ENCODE measurements at places on chromosomes 6 and 20.
A peak's percentile ranks its signal among the peaks of the same experiment; 100 is the strongest.

DNA sequence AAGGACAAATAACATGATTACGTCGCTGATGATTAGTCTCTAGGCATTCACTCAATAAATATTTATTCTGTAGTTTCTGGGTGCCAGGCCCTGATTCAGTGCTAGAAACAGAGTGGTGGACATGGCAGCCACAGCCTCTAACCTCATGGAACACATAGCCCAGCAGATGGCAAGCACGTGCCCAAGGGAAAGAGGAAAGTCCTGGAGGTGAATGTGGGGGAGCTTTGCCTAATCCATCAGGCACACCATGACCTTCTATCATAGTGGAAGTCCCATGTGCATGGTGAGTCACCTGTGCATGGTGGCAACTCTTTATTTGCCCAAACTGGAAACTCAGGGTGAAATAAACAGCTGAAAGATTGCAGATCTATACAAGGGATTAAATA, 143.0 kb upstream of the TNFAIP3 start:
- no peak for DNase-seq

DNA sequence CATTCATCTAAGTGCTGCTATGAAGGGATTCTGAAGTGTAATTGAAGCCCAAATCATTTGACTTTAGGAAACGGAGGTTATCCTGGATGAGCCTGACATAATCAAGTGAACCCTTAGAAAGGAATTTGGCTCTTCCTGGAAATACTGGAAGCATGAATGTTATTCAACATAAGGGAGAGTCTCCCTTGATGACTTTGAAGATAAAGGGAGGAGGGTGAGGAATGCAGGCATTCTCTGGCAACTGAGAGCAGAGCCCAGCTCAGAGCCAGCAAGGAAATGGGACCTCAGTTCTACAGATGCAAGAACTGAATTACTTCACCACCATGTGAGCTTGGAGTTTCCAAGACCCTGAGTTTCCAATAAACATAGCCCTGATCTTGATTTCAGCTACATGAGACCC, 168.2 kb downstream of the DLL1 start:
- no peak for DNase-seq

DNA sequence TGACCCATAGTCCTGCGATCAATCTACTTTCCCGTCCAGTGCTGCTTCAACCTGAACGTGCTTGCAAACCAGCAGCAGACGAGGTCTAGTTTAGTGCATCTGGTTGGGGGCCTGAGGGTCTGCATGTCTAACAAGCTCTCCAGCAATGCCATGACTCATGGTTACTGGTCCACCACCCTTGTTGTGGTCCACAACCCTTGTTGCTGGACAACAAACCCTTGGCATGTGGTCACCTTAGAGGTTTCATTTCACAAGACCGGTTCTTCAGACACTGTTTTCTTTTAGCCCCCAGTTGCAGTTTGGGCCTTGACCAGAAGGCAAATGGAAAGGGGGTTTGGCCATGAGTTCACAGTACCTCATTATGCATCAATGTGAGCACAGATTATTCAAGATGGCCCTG, 424.8 kb downstream of the QKI start:
- DNase-seq, result no peak

- no peak for DNase-seq
These were observed 402.7 kb downstream of the TAF4 start for GRCh38 chr20:61662968-61663331.

- DNase-seq, result no peak
These were observed 411.2 kb upstream of the SPTLC3 start for GRCh38 chr20:12597551-12597950.

GRCh38 chr20:13478366-13478765, 160.4 kb downstream of the TASP1 start:
- DNase-seq, result no peak

- no peak for DNase-seq
These were observed 18.2 kb downstream of the VTA1 start for GRCh38 chr6:142165227-142165626.

GRCh38 chr6:3962291-3963280, 113.4 kb downstream of the FAM50B start:
- DNase-seq, result peak; percentile 84

DNA sequence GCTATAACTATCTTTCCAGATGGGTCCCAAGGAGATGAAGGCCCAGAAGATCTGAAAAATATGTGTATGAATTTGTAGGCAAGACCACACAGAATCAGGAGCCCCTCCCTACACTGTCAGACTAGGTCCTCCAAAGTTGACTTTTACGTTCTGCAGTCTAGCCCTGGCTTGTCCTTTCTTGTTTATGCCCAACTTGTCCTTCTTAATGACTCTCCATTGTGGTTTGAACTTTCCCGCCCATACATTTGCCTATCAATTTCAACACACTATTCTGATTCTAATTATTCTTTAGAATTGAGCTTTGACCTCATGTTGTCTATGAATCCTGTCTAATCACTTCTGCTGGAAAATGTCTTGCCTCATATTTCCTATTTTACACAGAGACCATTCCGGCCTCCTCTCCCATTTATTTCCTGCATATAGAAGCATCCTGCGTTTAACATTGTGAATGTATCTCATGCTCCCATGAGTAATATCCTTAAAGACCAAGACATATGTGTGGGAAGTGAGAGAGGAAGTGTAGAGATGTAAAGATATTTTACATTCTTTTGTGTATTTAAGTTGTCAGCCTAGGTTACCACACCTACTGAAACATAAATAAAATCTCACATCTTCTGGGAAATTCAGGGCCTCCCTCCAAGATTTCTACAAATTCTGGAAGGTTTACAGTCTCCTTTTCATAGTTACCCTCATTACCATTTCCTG, 348.3 kb downstream of the BCKDHB start:
- peak; percentile 55 for DNase-seq

GRCh38 chr20:3661060-3661813, 2.0 kb downstream of the GFRA4 start:
- DNase-seq, result no peak

GRCh38 chr6:118187568-118188164, 280.6 kb downstream of the SLC35F1 start:
- DNase-seq, result peak; percentile 15

DNA sequence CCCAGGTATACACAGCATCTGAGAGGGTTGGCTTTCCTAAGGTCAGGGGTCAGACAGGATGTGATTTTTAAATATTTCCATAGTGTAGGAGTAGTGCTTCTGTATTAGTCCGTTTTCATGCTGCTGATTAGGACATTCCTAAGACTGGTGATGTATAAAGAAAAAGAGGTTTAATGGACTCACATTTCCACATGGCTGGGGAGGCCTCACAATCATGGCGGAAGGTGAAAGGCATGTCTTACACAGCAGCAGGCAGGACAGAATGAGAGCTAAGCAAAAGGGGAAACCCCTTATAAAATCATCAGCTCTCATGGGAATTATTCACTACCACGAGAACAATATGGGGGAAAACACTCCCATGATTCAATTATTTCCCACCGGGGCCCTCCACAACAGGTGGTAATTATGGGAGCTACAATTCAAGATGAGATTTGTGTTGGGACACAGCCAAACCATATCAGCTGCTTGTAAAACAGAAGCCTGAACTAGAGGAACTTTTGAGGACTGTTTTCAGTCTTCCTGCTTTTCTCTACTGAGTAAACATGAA, 91.0 kb upstream of the MEI4 start:
- no peak for DNase-seq

GRCh38 chr20:45823949-45824835, 2.9 kb downstream of the TNNC2 start:
- DNase-seq, result peak; percentile 42

DNA sequence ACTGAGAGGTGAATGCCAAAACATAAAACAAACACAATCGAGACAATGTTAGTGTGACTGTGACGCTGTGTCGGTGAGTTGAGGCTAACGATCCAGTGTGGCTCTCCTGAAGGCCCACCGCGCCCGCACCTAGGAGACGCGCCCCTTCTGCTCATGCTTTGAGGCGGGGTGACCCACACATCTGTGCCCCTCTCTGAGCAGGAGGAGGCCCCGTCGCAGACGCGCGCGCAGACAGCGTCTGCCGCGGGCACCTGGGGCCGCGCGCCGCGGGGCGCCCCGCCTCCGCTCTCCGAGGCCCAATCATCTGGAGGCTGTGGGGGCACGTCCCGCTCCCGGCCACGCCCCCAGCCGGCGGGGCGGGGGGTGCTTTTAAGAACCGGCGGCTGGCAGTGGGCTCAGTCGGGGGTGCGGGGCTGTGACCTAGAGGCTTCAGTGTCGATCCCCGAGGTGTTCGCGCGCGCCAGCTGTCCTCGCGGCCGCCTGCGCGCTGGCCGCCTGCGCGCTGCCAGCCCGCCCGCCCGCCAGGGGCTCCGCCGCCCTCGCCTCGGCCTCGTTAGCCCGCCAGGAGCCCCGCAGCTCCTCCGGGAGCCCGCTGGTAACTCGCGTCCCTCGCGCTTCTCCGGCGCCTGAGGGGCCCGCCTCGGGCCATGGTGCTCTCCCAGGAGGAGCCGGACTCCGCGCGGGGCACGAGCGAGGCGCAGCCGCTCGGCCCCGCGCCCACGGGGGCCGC, at the start of gene SLC16A10:
Gene SLC16A10 (plus strand): TSS at position 398 of the 730 bp plus-strand sequence. CDS start 250 bp downstream, at position 648.
- DNase-seq, result peak; percentile 27

DNA sequence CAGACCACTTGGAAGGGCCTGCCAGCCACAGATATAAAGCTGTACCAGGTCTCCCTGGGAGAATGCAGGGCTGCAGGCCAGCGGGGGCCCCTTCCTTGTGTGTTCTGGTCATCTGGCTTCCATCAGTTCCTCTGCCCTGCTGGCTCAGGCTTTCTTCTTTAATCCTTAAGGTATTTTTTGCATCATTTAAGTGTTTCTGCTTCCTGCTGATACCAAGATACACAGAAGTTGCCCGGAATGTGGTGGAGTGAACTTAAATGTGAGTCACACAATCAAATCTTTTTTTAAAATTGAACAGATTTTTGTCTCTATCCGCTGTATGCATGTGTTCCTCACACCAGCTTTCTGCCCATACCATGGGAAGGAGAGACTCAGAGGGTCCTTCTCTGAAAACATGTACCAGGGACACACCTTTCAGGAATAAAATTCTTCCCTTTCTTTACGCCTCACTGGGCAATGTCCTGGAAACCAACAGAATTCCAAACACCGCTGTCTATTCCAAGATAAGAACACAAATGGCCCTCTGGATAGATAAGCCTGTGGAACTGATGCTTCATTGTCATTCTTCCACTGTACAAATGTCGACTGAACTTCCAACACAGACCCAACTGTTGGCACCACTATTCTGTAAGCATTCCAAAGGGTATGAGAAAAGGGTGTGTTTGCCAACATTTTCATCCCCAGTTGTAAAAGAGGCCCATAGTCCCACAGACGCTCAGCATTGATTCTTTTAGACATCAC, 206.2 kb upstream of the MYLIP start:
- DNase-seq, result peak; percentile 78

DNA sequence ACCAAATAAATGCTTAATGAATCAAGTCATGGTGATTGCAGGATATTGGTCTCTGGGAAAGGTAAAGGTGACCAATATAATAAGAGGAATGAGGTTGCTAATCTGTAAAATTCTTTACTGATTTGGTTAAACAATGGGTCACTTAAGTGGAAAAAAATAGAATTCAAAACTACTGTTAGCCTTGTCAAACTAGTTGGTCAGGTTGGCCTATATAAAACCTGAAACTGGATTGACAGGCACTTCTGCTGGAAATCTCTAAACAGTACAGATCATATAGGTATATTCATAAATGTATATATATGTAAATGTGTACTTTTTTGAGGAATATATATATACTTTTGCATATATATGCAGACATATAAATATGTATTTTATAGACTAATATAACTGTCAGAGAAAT, 19.7 kb downstream of the PLCB4 start:
- DNase-seq, result no peak

DNA sequence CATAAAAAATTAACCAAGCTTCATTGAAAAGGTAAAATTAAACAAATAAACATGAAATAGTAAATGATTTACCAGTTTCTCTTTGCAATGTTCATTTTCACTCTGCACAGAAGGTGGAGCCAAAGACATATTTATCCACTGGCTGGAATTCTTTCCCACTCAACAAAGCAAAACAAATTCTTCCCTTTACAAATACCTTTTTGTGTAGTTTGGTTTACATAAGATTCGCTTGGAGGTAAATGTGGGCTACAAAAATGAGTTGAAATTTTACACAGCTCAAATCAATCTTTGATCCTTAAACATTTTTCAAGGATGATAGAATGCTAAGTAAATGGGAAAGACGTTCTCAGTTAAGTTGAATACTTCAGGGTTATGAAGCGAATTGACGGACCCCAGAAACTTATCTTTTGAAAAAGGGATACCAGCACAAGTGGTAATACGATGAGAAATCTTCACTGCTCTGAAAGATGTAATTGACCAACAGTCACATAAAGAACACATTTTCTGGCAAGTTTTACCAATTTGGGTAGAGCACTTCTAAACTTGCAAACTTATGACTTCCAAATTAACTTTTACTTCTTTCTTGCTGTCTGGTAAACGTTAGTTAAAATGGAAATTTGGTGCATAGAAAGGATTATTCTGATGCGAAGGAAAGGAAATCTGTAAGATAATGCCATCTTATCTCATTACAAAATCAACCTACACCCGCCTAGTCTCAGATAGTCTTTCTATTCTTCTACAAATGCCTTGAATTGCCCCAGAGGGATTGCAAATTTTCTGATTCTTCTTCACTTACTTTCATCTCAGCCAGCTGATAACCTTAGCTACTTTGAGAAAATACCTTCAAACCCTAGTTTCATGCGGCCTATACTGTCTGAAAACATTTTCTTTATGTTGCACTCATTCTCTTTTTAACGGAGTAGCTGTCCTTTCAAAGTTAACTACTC, 4.7 kb upstream of the GJA1 start:
- peak; percentile 57 for DNase-seq

- DNase-seq, result no peak
These were observed 4.1 kb upstream of the EFHC1 start for GRCh38 chr6:52415917-52416628.

GRCh38 chr6:15362274-15363160, 116.6 kb downstream of the JARID2 start:
- no peak for DNase-seq

- no peak for DNase-seq
These were observed 39.5 kb upstream of the STXBP5 start for GRCh38 chr6:147164761-147165160.

- no peak for DNase-seq
These were observed 225.5 kb upstream of the ECI2 start for GRCh38 chr6:4360920-4361319.

DNA sequence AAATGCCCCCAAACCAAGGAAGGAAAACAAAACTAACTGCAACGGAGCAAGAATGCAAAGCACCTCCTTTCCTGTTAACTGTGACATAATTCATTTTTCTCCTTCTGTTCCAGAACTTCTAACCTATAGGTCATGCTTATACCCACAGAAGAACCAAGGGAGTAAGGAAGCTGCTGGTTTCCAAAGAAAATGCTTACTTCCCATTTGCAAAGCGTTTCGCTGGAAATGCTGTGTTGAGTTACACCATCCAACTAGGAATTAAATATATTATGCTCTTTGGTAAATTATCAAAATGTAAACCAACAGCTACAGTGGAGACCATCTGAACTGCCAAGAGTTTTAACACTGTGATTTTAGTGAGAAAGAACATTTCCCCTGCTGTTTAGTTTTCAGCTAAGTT, 42.9 kb downstream of the ATXN1 start:
- DNase-seq, result no peak

Measured in fibroblast of skin of back (primary cell).